Stomach (tissue), 19 donors: ENCODE measurements at places on chromosomes 2 and 18. TPM values are rescaled to one million over a fixed set of nuclear protein-coding genes. Genes with fewer than 3 reads are reported as not detected.
A peak's percentile ranks its signal among the peaks of the same experiment; 100 is the strongest.

- no peak overlapping the region for H3K27ac ChIP-seq
- no peak overlapping the region for H3K4me3 ChIP-seq
- peaks cover 52% of the 10 kb centered on the region for H3K36me3 ChIP-seq
Observed at GRCh38 chr2:241479026-241479898, 29.1 kb downstream of the STK25 start.

DNA sequence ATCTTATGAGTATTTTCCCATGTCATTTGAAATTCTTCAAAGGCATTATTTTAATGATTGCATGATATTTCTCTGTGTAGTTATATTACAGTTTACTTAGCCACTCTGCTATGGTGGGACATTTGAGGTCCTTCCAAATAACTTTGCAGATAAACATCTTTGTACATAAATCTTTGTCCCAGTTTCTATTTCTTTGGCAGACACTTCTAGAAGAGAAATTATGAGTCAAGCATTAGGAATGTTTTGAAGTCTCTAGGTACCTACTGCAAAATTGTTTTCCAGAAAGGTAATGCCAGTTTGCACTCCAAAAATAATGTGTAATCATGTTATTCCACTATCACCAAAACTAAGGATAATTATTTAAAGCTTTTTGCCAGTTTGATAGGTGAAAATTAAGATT lies 149.7 kb downstream of the EN1 start:
- no peaks in the 10 kb centered on the region for H3K27me3 ChIP-seq
- no peak for DNase-seq
- H3K27ac ChIP-seq, result no peak overlapping the region
- H3K36me3 ChIP-seq, result no peaks in the 10 kb centered on the region
- no peaks in the 10 kb centered on the region for H3K4me1 ChIP-seq

GRCh38 chr2:70888923-70889715 lies 46.6 kb upstream of the ATP6V1B1 start:
- H3K27ac ChIP-seq, result no peak overlapping the region
- H3K4me1 ChIP-seq, result peaks cover 22% of the 10 kb centered on the region
- peaks cover 75% of the 10 kb centered on the region for H3K27me3 ChIP-seq
- H3K4me3 ChIP-seq, result peak overlapping the region; percentile 11
- DNase-seq, result peak; percentile 44

DNA sequence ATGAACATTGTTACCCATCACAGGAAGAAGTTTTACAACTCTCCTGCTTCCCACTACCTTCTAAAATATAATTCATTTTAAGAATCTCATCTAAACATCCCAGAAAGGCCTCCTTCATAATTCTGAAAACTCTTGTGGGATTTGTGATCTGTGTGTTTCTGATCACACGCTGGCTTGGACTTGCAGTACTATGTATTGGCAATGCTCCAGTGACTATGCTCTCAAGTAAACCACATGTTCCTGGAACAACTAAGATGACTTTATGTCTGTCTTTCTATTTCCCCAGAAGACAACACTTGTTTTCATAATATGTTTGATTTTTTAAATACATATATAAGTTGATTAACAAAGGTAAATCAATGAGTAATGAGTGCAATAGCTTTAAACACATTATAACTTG lies 376.6 kb upstream of the NETO1 start:
- no peaks in the 10 kb centered on the region for H3K36me3 ChIP-seq
- H3K4me1 ChIP-seq, result no peaks in the 10 kb centered on the region
- H3K27me3 ChIP-seq, result no peaks in the 10 kb centered on the region
- no peak overlapping the region for H3K4me3 ChIP-seq
- no peak overlapping the region for H3K27ac ChIP-seq

DNA sequence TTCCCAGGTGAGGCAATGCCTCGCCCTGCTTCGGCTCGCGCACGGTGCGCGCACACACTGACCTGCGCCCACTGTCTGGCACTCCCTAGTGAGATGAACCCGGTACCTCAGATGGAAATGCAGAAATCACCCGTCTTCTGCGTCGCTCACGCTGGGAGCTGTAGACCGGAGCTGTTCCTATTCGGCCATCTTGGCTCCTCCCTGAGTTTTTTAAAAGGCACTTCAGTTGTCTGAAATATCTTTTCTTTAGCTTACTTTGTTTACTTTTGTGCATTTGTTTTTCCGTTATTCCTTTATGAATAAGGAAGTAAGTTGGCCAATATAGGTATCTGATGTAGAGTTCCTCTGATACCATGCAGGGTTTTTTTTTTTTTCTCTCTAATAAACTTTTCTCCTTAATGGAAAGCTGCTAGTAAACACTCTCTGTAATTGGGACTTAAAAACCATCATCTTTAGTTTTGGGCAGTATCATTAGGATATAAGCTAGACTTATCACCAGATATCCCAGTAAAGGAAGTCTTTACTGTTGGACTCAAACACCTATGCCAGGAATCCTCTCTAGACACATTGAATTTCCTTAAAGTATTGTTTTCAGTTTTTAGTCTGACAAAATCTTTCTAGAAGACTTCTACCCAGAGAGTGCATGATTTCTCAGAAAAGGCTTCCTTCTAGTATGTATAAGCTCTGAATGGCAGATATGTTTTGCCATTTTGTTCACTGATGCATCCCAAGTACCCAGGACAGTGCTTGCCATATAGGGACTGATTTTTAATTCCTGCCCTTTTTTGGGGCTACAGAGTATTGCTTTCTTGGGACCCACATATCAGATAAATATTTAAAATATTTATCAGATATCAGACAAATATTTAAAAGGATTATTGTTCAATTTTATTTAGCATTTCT lies 35.8 kb upstream of the DYSF start:
- H3K4me3 ChIP-seq, result peak overlapping the region; percentile 35
- peak; percentile 34 for DNase-seq
- no peaks in the 10 kb centered on the region for H3K27me3 ChIP-seq
- H3K36me3 ChIP-seq, result no peaks in the 10 kb centered on the region

- DNase-seq, result no peak
- H3K4me3 ChIP-seq, result no peak overlapping the region
- no peaks in the 10 kb centered on the region for H3K27me3 ChIP-seq
- no peaks in the 10 kb centered on the region for H3K4me1 ChIP-seq
- no peak overlapping the region for H3K27ac ChIP-seq
Observed at GRCh38 chr18:64210401-64210949, 61.6 kb upstream of the LINC00305 start.

GRCh38 chr2:226440127-226440918 lies 359.3 kb downstream of the IRS1 start:
- no peak overlapping the region for H3K27ac ChIP-seq
- H3K4me3 ChIP-seq, result no peak overlapping the region
- peaks cover 8% of the 10 kb centered on the region for H3K4me1 ChIP-seq
- no peaks in the 10 kb centered on the region for H3K36me3 ChIP-seq
- no peak for DNase-seq

GRCh38 chr2:77054938-77055337 lies 467.2 kb downstream of the LRRTM4 start:
- H3K4me3 ChIP-seq, result no peak overlapping the region
- no peak for DNase-seq
- no peaks in the 10 kb centered on the region for H3K27me3 ChIP-seq
- H3K27ac ChIP-seq, result no peak overlapping the region
- no peaks in the 10 kb centered on the region for H3K36me3 ChIP-seq
- H3K4me1 ChIP-seq, result no peaks in the 10 kb centered on the region

DNA sequence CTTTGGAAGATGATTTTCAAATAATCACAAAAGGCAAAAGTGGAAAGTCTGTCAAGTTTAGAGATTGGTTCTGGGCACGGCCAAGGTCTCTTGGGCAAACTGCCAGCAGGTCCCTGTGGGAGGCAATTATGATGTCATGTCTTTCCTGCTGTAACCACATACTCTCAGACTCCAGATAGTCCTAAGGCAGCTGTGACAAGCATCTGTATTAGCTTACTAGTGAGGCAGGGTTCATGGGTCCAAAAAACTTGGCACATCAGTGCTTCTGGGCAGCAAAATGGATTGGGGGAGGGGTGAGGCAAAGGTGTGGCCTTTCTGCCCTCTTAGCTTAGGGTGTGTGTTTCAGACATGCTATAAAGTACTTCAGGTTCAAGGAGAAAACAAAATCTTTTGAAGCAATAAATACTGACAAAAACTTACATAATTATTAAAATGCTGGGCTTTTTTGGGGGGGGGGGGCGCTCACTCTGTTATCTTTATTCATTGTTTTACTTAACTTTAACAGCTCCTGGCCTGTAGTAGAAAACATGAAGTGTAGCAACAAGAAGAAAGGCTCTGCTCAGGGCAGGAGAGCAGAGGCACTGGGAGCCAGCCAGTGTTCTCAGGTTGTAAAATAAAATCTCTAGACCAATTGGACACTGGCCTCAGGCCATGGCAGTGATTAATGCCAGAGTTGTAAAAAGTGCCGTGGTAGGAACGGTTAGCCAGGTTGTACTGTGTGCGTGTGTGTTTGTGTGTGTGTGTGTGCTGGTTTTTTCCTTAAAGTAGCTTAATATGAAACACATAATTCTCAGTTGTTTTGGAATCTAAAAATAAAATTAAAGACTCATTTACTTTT lies 14.3 kb upstream of the TANC1 start:
- H3K27me3 ChIP-seq, result no peaks in the 10 kb centered on the region
- H3K4me3 ChIP-seq, result no peak overlapping the region
- H3K27ac ChIP-seq, result peak overlapping the region; percentile 44
- H3K4me1 ChIP-seq, result peaks cover 19% of the 10 kb centered on the region
- no peaks in the 10 kb centered on the region for H3K36me3 ChIP-seq

DNA sequence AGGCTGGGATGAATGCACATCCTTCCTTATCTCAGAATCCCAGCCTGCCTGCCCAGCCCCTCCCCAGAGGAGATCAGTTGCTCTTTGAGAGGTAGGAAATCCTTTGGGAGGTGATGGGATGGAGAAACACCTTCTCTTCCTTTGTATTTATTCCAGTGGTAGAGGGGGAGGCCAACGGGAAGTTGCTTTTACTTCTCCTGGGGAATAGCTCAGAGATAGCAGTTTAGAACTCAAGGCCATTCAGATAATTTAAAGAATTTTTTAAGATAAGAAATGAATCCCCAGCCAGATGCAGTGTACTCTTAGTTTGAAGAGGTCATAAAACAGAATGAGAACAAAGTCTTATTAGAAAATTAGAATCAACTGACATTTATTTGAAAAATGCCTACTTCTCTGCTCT lies 67.4 kb upstream of the PPM1B start:
- H3K27me3 ChIP-seq, result no peaks in the 10 kb centered on the region
- no peaks in the 10 kb centered on the region for H3K4me1 ChIP-seq
- no peak for DNase-seq
- H3K27ac ChIP-seq, result no peak overlapping the region
- no peak overlapping the region for H3K4me3 ChIP-seq
- no peaks in the 10 kb centered on the region for H3K36me3 ChIP-seq

GRCh38 chr18:13048061-13048595 lies 57.0 kb downstream of the CEP192 start:
- H3K36me3 ChIP-seq, result peaks cover 62% of the 10 kb centered on the region
- H3K4me1 ChIP-seq, result no peaks in the 10 kb centered on the region
- H3K27ac ChIP-seq, result no peak overlapping the region
- no peak for DNase-seq
- no peaks in the 10 kb centered on the region for H3K27me3 ChIP-seq

- no peak overlapping the region for H3K27ac ChIP-seq
- H3K4me3 ChIP-seq, result no peak overlapping the region
- no peak for DNase-seq
- H3K36me3 ChIP-seq, result no peaks in the 10 kb centered on the region
Observed at GRCh38 chr18:68427951-68428401, 286.9 kb downstream of the TMX3 start.

GRCh38 chr18:80108739-80109675 lies at the start of gene ADNP2:
Gene ADNP2 (plus strand): TSS chr18:80109262. CDS start chr18:80117543, 8,281 bp downstream.
- H3K4me3 ChIP-seq, result peak within 1 kb of the TSS; percentile 75
- no peaks in the 10 kb centered on the region for H3K36me3 ChIP-seq
- peak; percentile 95 for DNase-seq
- H3K27ac ChIP-seq, result peak within 1 kb of the TSS; percentile 73
- H3K4me1 ChIP-seq, result peaks cover 21% of the 10 kb centered on the region

DNA sequence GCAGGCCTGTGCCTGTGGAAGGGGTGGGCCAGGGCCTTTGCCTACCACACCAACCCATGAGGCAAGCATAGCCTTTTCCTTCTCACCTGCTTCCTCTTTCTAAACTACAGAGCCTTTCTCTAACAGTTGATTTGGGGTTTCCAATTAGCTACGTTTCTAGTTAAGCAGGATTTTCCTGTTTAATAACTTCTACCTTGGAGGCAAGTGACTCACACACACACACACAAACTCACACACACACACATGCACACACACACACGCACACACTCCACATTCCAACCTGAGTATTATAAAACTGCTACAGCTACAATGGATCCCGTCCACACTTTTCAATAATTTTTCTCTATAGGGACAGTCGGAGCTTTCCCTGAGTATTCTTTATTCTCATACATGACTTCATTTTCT lies 84.9 kb downstream of the SOX11 start:
- H3K4me3 ChIP-seq, result no peak overlapping the region
- H3K36me3 ChIP-seq, result no peaks in the 10 kb centered on the region
- H3K27me3 ChIP-seq, result no peaks in the 10 kb centered on the region
- H3K4me1 ChIP-seq, result no peaks in the 10 kb centered on the region

- no peaks in the 10 kb centered on the region for H3K27me3 ChIP-seq
- H3K36me3 ChIP-seq, result no peaks in the 10 kb centered on the region
- peak; percentile 20 for DNase-seq
Observed at GRCh38 chr2:222672068-222672401, 577 bp downstream of the MOGAT1 start.

DNA sequence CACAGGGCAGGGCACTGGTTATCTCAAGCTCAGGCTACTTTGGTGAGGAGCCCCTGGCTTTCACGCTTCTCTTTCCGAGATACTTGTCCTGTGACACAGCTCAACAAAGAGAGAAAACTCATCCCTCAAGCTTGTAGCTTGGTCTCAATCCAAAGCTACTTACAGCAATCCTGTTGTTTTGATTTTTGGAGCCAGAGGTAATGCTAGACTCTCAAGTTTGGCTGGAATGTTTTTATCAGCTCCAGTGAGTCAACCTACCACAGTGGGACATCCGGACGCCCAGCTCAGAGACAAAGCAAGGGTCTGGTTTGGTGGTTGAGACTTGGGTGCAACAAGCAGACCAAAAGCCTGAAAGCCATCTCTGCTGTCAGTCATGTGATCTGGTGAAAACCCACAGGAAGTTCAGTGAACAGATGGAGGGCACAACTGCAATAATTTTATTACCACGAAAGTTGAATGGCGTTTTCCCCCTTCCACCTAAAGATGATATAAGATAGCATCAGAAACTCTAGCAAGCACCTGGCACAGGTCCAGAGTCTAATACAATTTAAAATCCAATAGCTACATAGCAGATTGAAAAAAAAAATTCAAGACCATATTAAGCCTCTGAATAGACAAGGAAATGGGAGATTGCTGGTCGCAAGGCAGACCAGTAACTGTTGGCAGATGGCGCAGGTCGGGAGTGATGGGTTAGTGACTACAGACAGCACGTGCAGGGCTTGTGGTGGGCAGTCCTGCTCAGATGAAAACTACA lies 102.3 kb upstream of the SMAD7 start:
- H3K27me3 ChIP-seq, result no peaks in the 10 kb centered on the region
- no peak for DNase-seq
- H3K4me3 ChIP-seq, result no peak overlapping the region
- H3K4me1 ChIP-seq, result peaks cover 22% of the 10 kb centered on the region
- no peak overlapping the region for H3K27ac ChIP-seq
- H3K36me3 ChIP-seq, result no peaks in the 10 kb centered on the region

GRCh38 chr2:165697748-165698443 lies 96.2 kb downstream of the GALNT3 start:
- no peak overlapping the region for H3K27ac ChIP-seq
- no peaks in the 10 kb centered on the region for H3K27me3 ChIP-seq
- DNase-seq, result no peak
- H3K4me1 ChIP-seq, result no peaks in the 10 kb centered on the region
- H3K4me3 ChIP-seq, result no peak overlapping the region

TMEM163 gene
- 13.8 TPM for total RNA-seq

TXNDC2 gene
- not detected for total RNA-seq

PNKD gene
- total RNA-seq, result 109 TPM

SANBR gene
- 8.9 TPM for total RNA-seq

UGT1A3 gene
- total RNA-seq, result 1.3 TPM

CHST9 gene
- 0.58 TPM for total RNA-seq

MAP3K20 gene
- 33.9 TPM for total RNA-seq

TYMS gene
- 17.1 TPM for total RNA-seq

FLACC1 gene
- total RNA-seq, result 21.6 TPM

SCYGR4 gene
- not detected for total RNA-seq

STAT4 gene
- 6.1 TPM for total RNA-seq
